ENCODE measurements at places on chromosomes 11 and 22.

- no peak for DNase-seq
Observed at GRCh38 chr22:36012332-36012731, 16.3 kb downstream of the RBFOX2 start.

GRCh38 chr11:23976426-23976825, 520.4 kb upstream of the LUZP2 start:
- no peak for DNase-seq

GRCh38 chr11:100726680-100727079, 39.6 kb downstream of the ARHGAP42 start:
- DNase-seq: no peak

DNA sequence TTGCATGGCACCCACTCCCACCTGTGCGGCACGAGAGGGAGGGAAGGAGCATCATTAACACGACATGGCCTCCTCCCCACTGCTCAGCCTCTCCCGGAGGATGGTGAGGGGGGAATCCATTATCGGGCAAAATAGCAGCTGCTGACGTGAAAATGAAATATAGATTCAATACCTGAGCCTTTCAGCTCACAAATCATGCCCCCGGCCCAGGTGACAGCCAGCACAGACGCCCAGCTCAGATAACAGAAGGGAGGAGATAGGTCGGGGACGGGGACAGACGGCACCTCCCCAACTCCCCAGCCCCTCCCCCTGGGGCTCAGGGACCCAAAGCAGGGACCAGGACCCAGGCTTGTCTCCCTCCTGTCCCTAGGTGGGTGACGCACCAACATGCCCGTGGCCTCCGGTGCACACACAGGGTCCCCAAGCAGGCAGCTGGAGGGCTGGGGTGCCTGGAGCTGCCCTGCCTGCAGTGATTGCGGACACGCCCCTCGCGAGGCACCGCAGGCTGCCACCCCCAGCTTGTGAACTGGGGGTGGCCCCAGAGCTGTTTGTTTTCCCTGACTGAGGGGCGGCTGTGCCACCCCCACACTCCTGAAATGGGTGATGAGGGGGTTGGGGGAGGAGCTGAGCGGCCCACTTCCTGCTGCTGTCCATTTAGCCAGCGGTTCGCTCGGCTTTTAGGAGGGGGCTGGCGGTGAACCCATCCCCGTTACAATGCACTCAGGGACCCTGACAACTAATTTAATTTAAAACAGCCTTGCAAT, 31.7 kb downstream of the FLRT1 start:
- DNase-seq: no peak

DNA sequence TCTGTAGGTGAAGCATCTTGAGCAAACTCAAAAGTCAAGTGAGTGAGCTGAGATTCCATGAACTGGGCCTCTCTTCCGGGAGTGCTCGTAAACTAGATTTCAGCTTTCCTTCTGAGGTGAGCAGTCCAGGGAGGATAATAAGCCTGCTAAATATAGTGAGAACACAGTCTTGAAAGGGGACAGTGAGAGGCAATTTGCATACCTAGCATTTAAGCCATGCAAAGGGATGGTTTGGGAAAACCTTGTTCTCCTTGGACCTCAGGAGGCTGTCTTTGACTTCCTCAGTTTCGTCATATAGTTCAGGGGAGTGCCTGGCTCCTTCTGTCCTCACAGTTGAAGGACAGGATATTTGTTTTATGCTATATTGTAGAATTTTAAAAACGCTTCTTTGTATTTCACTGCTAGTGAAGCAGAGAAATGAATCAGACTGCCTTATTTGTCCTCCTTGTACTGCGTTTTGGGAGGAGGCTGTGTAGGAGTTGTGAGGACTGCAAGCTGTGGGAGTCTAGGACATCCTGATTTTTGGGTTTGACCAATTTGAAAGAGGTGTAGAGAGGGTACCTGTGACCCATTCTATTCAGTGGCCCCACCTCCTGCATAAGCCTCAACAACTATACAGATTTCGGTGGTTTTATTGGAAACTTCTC, 11.0 kb upstream of the SORL1-AS1 start:
- DNase-seq: no peak

DNA sequence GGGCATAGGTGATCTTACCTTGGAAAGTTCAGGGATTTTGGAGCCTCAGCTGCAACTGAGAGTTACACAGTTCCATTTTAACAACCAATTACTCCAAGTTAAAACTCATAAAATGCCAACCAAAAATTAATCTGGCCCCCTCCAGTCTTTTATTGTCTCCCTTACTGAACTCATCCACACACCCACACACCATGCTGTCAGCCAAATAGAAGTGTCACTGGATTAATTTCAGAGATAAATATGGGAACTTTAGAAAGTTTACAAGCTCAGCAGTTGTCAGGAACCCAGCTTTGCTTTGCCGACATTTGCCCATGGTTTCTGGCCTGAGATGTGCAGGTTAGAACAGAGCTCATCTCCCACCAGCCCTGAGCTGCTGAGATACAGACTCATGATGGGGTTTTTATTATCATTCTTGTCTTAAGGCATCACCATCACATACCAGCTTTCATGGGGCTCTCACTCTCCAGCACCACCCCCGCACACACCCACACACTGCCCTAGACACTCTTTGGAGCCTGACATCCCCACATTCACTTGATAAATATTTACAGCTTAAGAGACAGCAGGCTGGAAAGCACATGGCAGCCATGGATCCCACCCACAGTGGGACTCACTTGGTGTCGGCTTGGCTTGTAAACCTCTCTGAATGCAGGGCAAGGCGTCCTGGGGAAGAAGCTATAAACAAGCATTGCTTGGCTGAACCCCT, 23.7 kb upstream of the CTR9 start:
- no peak for DNase-seq

DNA sequence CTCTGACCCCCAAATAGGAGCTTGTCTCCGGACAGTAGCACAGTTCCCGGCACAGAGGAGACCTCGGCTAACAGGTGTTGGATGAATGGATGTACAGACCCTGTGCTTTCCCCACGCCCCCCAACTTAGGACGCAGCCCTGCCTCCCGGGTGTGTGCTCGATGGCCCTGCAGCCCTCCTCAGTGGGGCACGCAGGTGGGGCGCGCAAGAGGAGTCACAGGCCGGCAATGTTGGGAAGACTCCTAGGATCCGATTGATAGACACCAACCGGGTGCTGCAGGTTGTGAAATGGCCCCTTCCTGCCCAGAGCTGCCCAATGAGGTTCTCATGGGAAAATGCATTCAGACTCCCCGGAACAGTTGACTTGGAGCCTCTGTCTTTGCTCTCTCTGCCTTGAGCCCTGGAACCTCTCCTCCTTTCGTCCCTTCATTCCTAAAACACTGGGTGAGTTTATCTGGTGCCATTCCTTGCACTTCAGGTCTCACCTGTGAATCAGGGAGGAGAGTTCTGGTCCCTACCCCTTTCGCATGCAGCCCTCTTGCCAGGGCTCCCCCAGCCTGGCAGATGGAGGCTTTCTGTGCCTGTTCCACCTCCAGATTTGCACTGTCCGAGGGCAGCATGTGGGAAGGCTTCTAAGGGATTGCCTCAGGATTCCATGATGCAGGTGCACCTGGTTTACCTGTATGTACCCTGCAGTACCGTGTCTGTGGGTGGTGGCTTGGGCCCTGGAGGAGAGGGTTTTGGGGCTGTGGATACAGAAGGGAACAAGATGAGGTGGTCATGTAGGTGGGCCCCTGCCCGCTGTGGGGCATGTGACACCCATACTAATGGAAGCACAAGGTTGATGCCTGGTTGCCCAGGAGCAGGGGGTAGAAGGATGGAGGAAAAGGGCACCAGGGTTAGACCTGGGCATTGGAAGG, 1.2 kb downstream of the MICALL1 start:
- DNase-seq: no peak

DNA sequence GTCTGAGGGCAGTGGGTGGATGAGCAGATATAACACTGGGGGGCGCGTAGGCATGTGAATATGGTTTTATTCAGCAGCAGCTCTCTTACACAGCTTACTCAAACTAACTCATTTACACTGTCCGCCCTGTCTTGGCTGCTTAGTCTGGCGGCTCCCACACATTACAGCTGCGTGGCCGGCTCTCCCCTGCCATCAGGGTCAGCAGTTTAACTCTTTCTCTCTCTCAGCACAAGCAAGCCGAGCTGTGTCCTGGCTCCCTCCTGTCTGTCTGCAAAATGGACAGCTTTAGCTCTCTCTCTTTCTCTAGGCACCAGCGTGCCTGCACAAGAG, 1310.1 kb upstream of the RAG2 start:
- no peak for DNase-seq
